ENCODE measurements at places on chromosomes 1 and 21. TPM values are rescaled to one million over a fixed set of nuclear protein-coding genes. Genes with fewer than 3 reads are reported as not detected.

GRCh38 chr1:151165281-151165737, 393 bp downstream of the LYSMD1 start:
- no peak for DNase-seq
- peak overlapping the region; percentile 97 for H3K4me3 ChIP-seq
- H3K36me3 ChIP-seq = no peaks in the 10 kb centered on the region
- no peaks in the 10 kb centered on the region for H3K27me3 ChIP-seq
- H3K27ac ChIP-seq = peak overlapping the region; percentile 64

- no peak for DNase-seq
- no peak overlapping the region for H3K4me3 ChIP-seq
- H3K27me3 ChIP-seq = no peaks in the 10 kb centered on the region
- H3K27ac ChIP-seq = no peak overlapping the region
- no peaks in the 10 kb centered on the region for H3K36me3 ChIP-seq
These were observed 42.6 kb upstream of the SRRM1 start for GRCh38 chr1:24600551-24600950.

- no peak overlapping the region for H3K4me3 ChIP-seq
- H3K27ac ChIP-seq = no peak overlapping the region
- no peaks in the 10 kb centered on the region for H3K4me1 ChIP-seq
- no peaks in the 10 kb centered on the region for H3K36me3 ChIP-seq
These were observed 12.4 kb upstream of the THRAP3 start for GRCh38 chr1:36211841-36212240.

DNA sequence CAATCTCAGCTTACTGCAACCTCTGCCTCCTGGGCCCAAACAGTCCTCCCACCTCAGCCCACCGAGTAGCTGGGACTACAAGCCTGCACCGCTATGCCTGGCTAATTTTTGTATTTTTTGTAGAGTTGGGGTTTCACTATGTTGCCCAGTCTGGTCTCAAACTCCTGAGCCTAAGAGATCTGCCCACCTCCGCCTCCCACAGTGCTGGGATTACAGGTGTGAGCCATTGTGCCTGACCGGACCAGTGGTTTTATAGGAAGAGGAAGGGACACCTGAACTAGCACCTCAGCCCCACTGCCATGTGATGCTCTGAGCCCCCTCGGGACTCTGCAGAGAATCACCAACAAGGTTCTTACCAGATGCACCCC, 4.1 kb downstream of the CRYBG2 start:
- no peak overlapping the region for H3K27ac ChIP-seq
- no peaks in the 10 kb centered on the region for H3K27me3 ChIP-seq
- H3K4me3 ChIP-seq = no peak overlapping the region
- no peaks in the 10 kb centered on the region for H3K36me3 ChIP-seq
- no peaks in the 10 kb centered on the region for H3K4me1 ChIP-seq

GRCh38 chr1:96865731-96866685, 144.4 kb downstream of the PTBP2 start:
- H3K27ac ChIP-seq = no peak overlapping the region
- no peaks in the 10 kb centered on the region for H3K27me3 ChIP-seq
- no peak for DNase-seq
- H3K4me1 ChIP-seq = no peaks in the 10 kb centered on the region

DNA sequence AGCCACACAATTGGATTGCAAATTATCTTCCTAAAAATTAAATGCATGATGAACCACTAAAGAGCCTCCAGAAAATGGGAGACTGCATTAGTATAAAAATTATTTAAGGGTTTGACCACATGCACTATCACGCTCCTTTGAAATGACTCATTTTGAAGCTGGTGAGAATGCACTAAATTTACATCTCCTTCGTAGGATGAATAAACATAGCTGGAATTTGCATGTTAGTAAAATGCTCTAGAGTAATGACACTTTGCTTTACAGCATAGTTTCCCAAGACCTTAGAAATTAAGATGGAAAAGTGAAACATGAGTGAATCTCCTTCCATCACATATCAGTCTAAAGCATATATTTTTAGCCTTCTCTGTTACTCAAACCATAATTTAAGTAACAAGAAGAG, 2.4 kb downstream of the PLPPR4 start:
- H3K27me3 ChIP-seq = no peaks in the 10 kb centered on the region
- no peaks in the 10 kb centered on the region for H3K36me3 ChIP-seq
- no peak for DNase-seq
- H3K4me1 ChIP-seq = no peaks in the 10 kb centered on the region

DNA sequence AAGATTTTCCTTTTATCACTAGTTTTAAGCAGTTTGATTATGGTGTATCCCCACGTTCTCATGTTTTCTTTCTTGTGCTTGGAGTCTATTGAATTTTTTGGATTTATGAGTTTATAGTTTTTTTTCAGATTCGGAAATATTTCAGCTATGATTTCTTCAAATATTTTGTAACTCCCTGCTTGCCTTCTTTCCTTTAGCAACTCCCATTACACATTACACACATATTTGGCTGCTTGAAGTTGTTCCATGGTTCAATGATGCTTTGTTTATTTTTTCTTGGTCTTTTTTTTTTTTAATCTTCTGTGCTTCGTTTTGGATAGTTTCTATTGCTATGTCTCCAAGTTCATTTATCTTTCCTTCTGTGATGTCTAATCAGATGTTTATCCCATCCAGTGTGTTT, 48.5 kb upstream of the WARS2 start:
- H3K27ac ChIP-seq = no peak overlapping the region
- H3K4me1 ChIP-seq = no peaks in the 10 kb centered on the region
- H3K36me3 ChIP-seq = no peaks in the 10 kb centered on the region
- no peak overlapping the region for H3K4me3 ChIP-seq
- no peaks in the 10 kb centered on the region for H3K27me3 ChIP-seq
- DNase-seq = no peak

DNA sequence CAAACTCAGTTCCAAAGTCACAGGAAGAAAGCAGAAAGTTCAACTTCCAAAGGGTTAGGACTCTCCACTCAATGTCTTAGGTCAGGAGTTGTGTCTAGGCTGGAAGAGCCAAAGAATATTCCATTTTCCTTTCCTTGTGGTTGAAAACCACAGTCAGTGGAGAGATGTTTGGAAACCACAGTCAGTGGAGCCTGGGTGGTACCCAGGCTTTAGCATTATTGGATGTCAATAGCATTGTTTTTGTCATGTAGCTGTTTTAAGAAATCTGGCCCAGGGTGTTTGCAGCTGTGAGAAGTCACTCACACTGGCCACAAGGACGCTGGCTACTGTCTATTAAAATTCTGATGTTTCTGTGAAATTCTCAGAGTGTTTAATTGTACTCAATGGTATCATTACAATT, 11.7 kb downstream of the ATF3 start:
- no peaks in the 10 kb centered on the region for H3K4me1 ChIP-seq
- H3K36me3 ChIP-seq = no peaks in the 10 kb centered on the region
- H3K4me3 ChIP-seq = no peak overlapping the region
- DNase-seq = no peak
- H3K27ac ChIP-seq = no peak overlapping the region

- H3K27ac ChIP-seq = no peak overlapping the region
- DNase-seq = no peak
- H3K36me3 ChIP-seq = peaks cover 17% of the 10 kb centered on the region
- no peaks in the 10 kb centered on the region for H3K4me1 ChIP-seq
- no peaks in the 10 kb centered on the region for H3K27me3 ChIP-seq
- H3K4me3 ChIP-seq = no peak overlapping the region
These were observed 31.7 kb downstream of the SLC66A1 start for GRCh38 chr1:19343617-19344350.

GRCh38 chr1:1402072-1402900, 3.2 kb upstream of the CCNL2 start:
- peaks cover 16% of the 10 kb centered on the region for H3K36me3 ChIP-seq
- H3K4me1 ChIP-seq = peaks cover 33% of the 10 kb centered on the region
- no peak overlapping the region for H3K4me3 ChIP-seq
- DNase-seq = no peak
- no peaks in the 10 kb centered on the region for H3K27me3 ChIP-seq

DNA sequence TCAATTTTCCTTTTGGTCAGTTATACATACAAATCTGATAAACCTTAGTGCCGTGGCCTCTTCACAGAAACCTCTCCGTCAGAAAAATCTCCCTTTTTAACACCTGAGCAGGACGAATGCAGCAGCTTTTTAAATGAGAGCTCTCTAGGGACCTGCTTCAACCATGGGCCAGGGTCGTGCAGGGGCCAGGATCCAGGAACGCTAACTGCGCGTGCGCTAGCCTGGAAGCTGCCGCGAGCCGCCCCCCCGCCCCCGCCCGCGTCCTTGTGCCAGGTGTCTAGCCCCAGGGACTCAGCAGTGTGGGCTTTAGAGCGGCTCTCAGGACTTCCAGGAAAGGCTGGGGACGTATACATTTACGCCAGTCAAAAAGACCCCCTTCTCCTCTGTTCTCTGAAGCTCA, 136.8 kb upstream of the FMN2 start:
- no peaks in the 10 kb centered on the region for H3K36me3 ChIP-seq
- H3K4me1 ChIP-seq = no peaks in the 10 kb centered on the region
- no peak overlapping the region for H3K27ac ChIP-seq
- H3K4me3 ChIP-seq = no peak overlapping the region
- DNase-seq = no peak

GRCh38 chr1:52602856-52603600, 857 bp downstream of the GPX7 start:
- H3K27ac ChIP-seq = peak overlapping the region; percentile 82
- peak; percentile 15 for DNase-seq
- H3K36me3 ChIP-seq = peaks cover 25% of the 10 kb centered on the region
- no peaks in the 10 kb centered on the region for H3K27me3 ChIP-seq
- H3K4me1 ChIP-seq = peaks cover 25% of the 10 kb centered on the region
- peak overlapping the region; percentile 57 for H3K4me3 ChIP-seq

DNA sequence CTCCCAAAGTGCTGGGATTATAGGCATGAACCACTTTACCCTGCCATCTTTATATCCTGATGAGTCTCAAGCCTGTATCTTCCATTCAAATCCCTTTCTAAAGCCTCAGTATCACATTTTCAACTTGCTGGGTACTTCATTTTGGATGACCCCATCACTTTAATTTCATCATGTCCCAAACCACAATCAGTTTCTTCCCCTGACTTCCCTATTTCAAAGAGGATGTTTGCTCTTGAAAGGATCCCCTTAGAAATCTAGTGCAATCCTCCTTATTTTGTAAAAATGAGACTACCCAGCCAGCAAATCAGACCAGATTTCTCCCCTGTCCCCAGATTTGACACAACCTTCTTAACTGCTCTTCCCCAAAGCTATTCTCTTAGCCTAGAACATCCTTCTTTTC, 7.0 kb upstream of the TRIT1 start:
- no peaks in the 10 kb centered on the region for H3K36me3 ChIP-seq
- H3K4me3 ChIP-seq = no peak overlapping the region
- no peaks in the 10 kb centered on the region for H3K27me3 ChIP-seq
- no peak overlapping the region for H3K27ac ChIP-seq
- DNase-seq = no peak

GRCh38 chr1:67171978-67172377, 5.7 kb downstream of the IL23R start:
- no peaks in the 10 kb centered on the region for H3K27me3 ChIP-seq
- H3K4me3 ChIP-seq = peak overlapping the region; percentile 1
- no peak overlapping the region for H3K27ac ChIP-seq
- peaks cover 34% of the 10 kb centered on the region for H3K4me1 ChIP-seq

DNA sequence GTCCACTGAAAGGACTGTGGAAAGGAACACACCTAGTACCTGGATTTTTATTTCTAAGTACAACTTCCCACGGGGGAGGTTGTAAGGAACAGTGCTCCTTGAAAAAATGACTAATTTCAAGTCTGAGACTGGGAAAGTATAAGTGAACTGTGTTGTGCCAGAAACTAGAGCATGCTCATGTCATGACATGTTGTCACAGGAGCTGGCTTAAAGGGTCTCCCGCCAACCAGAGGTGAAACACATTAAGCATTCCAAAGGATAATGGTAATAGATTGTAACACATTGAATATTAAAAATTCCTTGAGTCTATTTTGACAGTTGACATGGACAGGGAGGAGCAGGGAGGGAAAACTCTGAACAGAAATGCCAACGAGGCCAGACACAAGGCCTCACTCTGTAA, 6.3 kb downstream of the ATP2B4 start:
- H3K4me3 ChIP-seq = no peak overlapping the region
- peaks cover 18% of the 10 kb centered on the region for H3K4me1 ChIP-seq
- no peaks in the 10 kb centered on the region for H3K27me3 ChIP-seq
- no peak overlapping the region for H3K27ac ChIP-seq
- H3K36me3 ChIP-seq = no peaks in the 10 kb centered on the region

GRCh38 chr1:87346130-87346814, 17.6 kb downstream of the LMO4 start:
- H3K36me3 ChIP-seq = no peaks in the 10 kb centered on the region
- no peak overlapping the region for H3K27ac ChIP-seq
- H3K4me1 ChIP-seq = no peaks in the 10 kb centered on the region
- no peak overlapping the region for H3K4me3 ChIP-seq
- H3K27me3 ChIP-seq = no peaks in the 10 kb centered on the region

DNA sequence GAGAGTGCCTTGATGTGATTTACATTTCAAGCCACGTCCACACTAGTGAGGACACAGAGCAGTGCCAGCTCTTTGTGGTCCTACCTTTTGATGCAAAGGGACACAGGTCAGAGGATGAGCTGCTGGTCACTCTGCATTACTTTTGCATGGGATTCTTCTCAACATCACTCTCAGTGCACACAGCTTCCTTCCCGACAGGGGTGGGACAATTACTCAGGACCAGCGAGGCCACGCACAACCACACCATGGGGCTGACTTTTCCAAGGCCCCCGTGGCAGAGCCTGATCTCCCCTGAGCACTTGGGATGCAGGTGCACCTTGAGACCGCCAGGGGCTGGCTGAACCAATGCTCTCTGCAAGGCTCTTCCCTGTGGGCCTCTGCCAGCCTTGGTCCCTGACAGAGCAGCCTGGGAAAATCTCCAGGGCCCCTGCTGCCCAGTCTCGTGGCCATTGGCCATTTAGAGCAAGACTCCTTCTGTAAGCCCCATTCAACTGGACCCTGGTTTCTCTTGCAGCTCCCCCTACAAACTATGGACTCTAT, 13.2 kb upstream of the PRAMEF12 start:
- H3K27me3 ChIP-seq = no peaks in the 10 kb centered on the region
- H3K36me3 ChIP-seq = no peaks in the 10 kb centered on the region
- H3K27ac ChIP-seq = no peak overlapping the region
- DNase-seq = no peak

Gene LCE2C
- total RNA-seq = not detected

Gene ABCG1
- total RNA-seq = 0.67 TPM

Gene ETV3
- total RNA-seq = 31.5 TPM

Gene KCNK2
- not detected for total RNA-seq

Gene FAM177B
- not detected for total RNA-seq

Gene TCHH
- not detected for total RNA-seq

Data from naive thymus-derived CD4-positive, alpha-beta T cell (primary cell).